Stimulated activated CD8-positive, alpha-beta memory T cell treated with anti-CD3 and anti-CD28 coated beads, Interleukin-7, amount 100 ng/mL, for 1 hour (primary cell): ENCODE measurements at places on chromosomes 7 and 10.

DNA sequence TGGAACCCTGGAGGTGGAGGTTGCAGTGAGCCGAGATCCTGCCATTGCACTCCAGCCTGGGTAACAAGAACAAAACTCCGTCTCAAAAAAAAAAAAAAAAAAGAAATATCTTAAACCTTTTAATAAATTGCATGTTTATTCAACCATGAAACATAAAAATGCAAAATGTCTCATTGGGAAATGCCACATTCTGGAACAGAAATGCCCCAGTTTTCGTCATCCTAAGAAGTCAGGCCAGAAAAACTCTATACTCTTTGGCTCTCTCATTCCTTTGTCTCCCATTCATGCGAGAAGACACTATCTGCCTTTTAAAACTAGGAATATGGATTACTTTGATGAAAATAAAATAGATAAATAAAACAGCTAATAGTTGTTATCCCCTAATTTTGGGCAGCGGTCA is 21.5 kb upstream of the ABLIM1 start:
- DNase-seq, result no peak

DNA sequence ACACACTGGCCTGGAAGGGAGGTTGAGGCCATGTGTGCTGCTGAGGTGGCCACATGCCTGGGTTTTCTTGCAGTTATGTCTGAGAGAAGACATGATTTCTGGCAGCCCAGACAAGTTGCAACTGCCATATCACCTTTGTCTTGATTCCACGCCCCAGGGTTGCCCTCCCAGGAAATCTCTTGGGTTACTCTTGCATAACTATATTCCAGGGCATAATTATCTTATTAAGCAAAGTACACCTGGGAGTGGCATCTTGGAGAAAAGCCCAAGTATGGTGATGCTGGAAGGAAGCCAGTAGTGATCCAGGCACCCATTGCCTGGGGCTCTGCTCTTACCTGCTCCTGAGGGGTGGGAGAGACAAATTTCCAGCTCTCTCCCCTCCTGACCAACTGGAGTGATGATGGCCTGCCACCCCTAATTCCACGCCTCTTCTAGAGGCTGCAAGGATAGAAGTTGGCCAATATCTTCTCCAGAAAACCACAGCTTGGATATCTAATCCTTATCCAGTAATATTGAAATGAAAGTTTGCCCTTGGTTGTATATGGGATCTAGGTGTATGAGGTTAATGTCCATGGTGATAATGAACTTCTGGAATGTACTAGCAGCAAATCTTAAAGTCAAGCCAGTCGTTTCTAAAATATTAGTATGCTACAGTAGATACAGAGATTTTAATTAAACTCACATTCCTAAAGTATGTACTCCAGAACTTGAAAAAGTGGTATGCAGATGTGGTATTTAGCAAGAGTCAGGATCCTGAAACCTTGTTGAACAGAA is 5.0 kb downstream of the AKR1B10 start:
- no peak for DNase-seq

GRCh38 chr10:102812231-102812876 is 24.9 kb downstream of the CYP17A1 start:
- DNase-seq, result no peak

- no peak for DNase-seq
These were observed 64.9 kb downstream of the CTTNBP2 start for GRCh38 chr7:117808341-117808757.

DNA sequence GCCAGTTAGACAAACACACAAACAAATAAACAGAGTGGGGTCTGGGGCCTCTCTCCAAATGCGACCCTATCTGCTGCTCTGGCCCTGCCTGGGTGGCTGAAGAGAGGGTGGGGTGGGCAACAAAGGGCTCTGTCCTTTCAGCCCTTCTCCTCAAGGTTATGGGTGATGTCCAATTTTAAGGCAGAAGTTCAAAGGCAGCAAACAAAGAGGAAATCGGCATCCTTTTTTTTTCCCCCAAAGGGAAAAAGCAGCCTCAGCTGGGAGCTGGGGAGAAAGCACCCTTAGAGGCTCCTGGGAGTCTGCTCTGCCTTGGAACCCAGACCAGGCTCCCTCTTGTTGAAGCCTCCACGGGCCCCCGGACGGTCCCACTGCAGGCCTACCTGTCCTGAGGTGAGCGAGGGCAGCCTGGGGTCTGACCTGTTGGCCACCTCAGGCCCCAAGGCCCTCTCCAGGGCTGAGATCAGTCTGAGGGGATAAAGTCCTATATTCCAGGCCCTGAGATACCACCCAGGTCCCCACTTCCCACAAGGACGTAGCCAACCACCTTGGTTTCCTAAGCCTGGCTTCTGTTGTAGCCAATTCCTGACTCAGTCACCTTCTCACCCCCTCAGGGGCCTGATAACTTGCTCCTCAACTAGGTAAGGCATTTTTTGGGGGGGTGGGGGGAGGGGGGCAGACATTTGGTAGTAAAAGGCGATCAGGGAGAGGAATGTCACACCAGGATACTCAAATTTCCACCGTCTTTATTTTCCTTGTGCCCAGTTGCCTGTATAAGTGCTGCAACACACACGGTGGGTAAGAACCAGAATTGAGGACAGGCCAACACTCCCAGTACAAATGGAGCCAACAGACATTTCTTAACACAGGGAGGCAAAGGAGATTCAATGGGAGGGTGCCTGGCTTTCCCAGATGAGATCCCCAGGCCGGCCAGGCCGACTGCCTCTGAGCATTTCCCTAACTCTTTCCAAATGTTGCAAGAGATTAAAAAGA is 4.3 kb downstream of the HOXA11 start:
- DNase-seq, result no peak

DNA sequence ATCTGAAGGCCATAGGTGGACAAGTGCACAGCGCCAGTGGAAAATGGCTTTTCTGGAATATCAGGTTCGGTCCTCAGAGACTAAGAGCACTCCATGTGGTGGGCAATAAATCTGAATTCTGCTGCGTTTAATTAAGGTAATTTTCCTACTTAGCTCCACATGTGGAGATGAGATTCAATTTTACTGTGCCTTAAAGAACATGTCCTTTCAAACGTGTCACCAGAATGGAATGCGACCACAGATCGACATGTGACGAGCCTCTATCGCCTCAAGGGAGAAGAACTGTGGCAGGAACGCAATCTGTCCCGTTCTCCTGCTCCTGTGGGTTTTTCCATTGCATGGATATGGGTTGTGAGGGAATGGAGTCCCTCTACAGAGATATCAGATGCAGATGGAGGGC is 205.3 kb upstream of the ZNF32 start:
- no peak for DNase-seq

GRCh38 chr10:106618646-106619045 is 545.9 kb downstream of the SORCS1 start:
- DNase-seq, result no peak

DNA sequence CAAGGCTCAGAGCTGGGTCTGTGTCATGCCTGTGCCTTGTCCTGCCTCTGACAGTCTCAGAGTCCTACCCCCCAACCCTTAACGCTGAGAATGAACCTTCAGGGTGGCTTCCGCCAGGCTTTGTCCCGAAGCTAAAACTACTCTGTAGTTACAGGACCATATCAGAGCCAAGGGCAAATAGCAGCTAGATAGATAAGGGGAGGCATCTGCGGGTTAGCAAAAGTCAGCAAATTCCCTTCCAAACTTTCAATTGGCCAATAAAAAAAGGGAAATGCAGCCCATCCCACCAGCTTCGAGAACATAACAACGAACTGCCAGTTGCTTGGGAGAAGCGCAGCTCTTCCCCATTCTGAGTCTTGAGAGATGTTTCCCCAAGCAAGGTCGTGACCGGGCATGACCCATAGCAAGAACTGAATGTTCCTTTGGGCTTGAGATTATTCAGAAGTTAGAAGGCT is 17.7 kb downstream of the CCL24 start:
- no peak for DNase-seq

DNA sequence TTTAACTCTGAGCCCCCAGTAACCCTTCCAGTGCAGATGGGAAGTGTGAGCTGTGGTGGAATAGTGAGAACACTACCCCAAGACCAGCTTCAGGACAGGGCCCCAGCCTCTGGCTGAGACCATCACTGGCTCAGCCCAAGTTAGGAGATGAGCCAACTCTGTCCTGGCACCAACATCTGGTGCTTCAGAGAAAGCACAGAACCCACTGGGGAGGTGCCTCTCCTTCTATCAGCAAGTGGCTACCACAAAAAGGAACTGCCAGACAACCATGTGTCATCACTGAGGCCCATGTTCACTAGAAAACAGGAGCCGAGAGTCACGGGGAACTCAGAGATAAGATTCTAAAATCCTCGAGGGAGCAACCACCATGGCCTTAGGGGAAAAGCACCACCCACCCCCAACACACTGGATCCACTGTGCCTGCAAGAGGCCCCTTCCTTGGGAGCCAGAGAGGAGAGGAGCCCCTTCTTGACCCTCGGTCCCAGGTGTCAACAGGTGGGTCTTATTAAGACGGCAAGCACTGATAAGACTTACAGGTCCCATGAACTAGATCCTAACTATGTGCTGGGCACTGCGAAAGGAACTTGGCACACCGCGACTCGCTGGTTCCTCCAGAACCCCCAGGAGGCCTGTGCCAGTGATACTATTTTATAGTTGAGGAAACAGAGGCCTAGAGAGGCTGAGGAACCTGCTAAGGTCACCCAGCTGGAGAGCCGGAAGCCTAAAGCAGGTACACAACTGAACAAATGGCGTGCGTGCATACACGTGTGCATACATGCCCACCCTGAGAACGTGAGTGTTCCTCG is 102.7 kb downstream of the FAM53B start:
- DNase-seq, result no peak

GRCh38 chr7:148173369-148173768 is 417.2 kb upstream of the C7orf33 start:
- no peak for DNase-seq

DNA sequence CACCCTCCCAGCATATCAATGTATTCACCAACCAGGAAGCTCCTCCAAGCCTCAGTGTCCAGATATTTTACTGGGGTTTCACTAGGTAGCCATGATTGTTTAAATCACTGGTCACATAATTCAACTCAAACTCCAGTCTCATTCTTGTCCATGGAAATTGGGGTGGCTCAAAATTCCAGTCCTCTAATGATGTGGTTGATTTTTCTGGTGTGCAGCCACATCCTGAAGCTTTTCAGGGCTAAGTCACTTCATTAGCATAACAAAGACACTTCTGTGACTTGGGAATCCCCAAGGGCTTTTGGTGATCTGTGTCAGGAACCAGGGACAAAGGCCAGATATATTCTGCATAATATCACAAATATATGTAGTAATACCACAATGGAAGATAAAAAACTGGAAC is 786.9 kb upstream of the IGFBP3 start:
- DNase-seq, result no peak

- no peak for DNase-seq
These were observed 3.1 kb upstream of the ELFN1 start for GRCh38 chr7:1666823-1667565.

GRCh38 chr10:11168423-11169090 is 150.9 kb downstream of the CELF2 start:
- DNase-seq, result no peak

GRCh38 chr10:32379318-32379949 is 32.5 kb upstream of the EPC1 start:
- no peak for DNase-seq

DNA sequence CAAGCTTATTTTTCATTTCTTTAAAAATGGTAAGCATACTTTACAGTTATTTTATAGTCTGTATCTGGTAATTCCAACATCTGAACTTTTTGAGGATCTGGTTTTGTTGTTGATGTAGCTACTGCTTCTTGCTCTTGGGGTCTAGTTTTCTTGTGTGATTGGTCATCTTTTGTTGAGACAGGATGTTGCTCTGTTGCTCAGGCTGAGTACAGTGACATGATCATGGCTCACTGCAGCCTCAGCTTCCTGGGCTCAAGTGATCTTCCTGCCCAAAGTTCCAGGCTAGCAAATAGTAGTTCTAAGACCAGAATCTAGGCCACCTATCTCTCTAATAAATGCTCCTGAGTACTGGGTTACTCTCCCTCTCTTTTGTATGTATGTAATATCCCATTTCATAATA is 75.7 kb downstream of the NRCAM start:
- DNase-seq, result no peak

GRCh38 chr10:59181668-59182067 is 5.2 kb downstream of the PHYHIPL start:
- no peak for DNase-seq

GRCh38 chr7:36048902-36049240 is 104.2 kb upstream of the EEPD1 start:
- no peak for DNase-seq

DNA sequence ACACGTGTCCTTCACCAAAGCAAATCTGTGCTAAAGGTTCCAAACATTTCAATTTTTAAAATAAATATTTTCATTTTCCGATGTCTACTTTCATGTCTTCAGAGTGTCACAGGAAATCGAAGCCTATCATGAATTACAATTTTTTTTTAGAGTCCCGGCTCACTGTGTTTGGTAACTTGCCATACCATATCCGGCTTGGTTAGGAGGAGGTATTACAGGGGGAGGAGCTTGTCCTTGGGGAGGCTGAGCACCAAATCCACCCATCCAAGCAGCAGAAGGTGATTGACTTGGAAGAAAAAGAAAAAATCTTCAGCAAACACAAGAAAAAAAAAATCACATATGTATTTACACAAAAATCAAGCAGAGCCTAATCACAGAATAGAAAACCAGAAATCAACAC is 21.3 kb downstream of the TIAL1 start:
- no peak for DNase-seq

GRCh38 chr7:106891548-106892410 is 26.7 kb downstream of the PIK3CG start:
- no peak for DNase-seq

GRCh38 chr7:45238806-45239205 is 81.2 kb downstream of the RAMP3 start:
- no peak for DNase-seq

GRCh38 chr10:58436071-58436470 is 50.9 kb downstream of the TFAM start:
- no peak for DNase-seq

DNA sequence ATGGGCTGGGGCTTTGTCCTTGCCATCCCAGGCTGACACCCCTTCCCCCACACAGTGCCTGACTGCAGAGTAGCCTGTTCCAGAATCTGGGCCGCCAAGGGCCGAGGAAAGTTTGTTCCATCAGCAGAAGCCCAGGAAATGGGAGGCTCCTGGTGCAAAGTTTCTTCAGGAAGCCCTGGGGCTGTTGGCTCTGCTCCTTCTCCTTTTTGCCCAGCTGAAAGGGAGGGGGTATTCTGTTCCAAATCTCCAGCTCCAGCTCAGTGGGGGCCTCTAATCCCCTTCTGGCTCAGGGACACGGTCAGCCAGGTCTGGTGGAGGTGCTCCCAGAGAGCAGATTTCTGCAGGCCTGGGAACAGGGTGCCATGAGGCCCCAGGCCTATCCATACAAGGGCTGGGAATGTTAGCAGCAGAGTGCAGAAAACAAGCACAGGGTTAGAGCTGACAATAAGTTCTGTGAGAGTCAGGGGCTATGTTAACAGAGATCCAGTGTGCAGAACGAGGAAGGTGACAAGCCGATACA is 399.5 kb downstream of the RPS24 start:
- no peak for DNase-seq

GRCh38 chr10:131567279-131568162 is 256.0 kb upstream of the TCERG1L start:
- DNase-seq, result no peak
